ENCODE measurements at places on chromosomes 3 and 15. TPM values are rescaled to one million over a fixed set of nuclear protein-coding genes. Genes with fewer than 3 reads are reported as not detected.

DNA sequence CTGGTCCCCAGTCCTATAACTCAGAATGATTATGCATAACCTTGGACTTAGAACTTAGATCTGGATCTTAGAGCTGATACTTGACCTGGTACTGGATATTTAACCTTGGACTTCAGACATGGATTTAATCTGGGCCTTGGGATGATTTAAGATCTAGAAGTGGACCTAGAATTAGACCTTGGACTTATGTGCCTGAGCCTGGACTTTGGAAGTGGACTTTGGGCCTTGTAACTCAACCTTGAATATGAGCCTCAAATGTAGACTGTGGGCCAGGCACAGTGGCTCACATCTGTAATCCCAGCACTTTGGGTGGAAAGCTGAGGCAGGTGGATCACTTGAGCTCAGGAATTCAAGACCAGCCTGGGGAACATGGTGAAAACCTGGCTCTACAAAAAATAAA is 46.1 kb downstream of the ZNF589 start:
- peaks cover 23% of the 10 kb centered on the region for H3K36me3 ChIP-seq
- H3K4me1 ChIP-seq = peaks cover 4% of the 10 kb centered on the region
- ATAC-seq = no peak
- no peaks in the 10 kb centered on the region for H3K27me3 ChIP-seq

DNA sequence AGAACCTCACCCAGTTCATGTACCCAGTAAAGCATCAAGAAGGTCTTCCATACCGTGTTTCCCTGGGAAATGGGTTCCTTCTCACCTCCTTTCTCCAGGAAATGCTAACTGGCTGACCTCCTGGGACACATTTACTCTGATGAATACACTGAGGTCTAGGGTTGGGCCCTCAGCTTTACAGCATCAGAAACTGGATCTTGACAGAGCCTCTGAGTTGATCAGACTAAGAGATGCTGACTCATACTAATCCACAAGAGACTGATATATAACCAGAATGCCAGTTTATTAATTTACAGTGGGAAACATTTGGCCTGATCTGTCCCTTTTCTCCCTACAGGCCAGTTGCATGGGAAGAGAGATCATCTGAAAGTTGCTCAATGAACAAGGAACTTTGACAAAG is 55.8 kb downstream of the GTF2E1 start:
- H3K4me1 ChIP-seq = no peaks in the 10 kb centered on the region
- ATAC-seq = no peak
- H3K27me3 ChIP-seq = no peaks in the 10 kb centered on the region
- no peak overlapping the region for H3K27ac ChIP-seq
- no peak overlapping the region for H3K4me3 ChIP-seq

SCAMP5 gene
- total RNA-seq = 5.1 TPM

GTF2E1 gene
- 11.1 TPM for total RNA-seq

- H3K36me3 ChIP-seq = no peaks in the 10 kb centered on the region
- ATAC-seq = no peak
- H3K4me1 ChIP-seq = no peaks in the 10 kb centered on the region
- H3K4me3 ChIP-seq = no peak overlapping the region
These were observed 3.6 kb downstream of the OTOL1 start for GRCh38 chr3:161500068-161500796.

GRCh38 chr15:60908888-60909287 is 320.2 kb downstream of the RORA start:
- H3K27me3 ChIP-seq = no peaks in the 10 kb centered on the region
- H3K27ac ChIP-seq = no peak overlapping the region
- H3K36me3 ChIP-seq = no peaks in the 10 kb centered on the region
- no peak for ATAC-seq

ARPP19 gene
- 154 TPM for total RNA-seq

GRCh38 chr3:14377838-14378169 is 24.6 kb upstream of the SLC6A6 start:
- H3K36me3 ChIP-seq = no peaks in the 10 kb centered on the region
- ATAC-seq = peak; percentile 97
- H3K4me3 ChIP-seq = peak overlapping the region; percentile 47
- H3K27me3 ChIP-seq = no peaks in the 10 kb centered on the region
- H3K27ac ChIP-seq = peak overlapping the region; percentile 84

GABRA5 gene
- not detected for total RNA-seq

GRCh38 chr15:90365414-90366055 is 13.5 kb downstream of the ZNF774 start:
- no peaks in the 10 kb centered on the region for H3K36me3 ChIP-seq
- H3K27me3 ChIP-seq = no peaks in the 10 kb centered on the region
- no peak overlapping the region for H3K4me3 ChIP-seq
- H3K27ac ChIP-seq = no peak overlapping the region

CLRN1 gene
- total RNA-seq = not detected

RFX7 gene
- total RNA-seq = 33.8 TPM

- no peak overlapping the region for H3K4me3 ChIP-seq
- no peaks in the 10 kb centered on the region for H3K36me3 ChIP-seq
- peaks cover 10% of the 10 kb centered on the region for H3K27me3 ChIP-seq
- H3K27ac ChIP-seq = peak overlapping the region; percentile 29
These were observed 65.3 kb upstream of the SIAH2 start for GRCh38 chr3:150828261-150828660.

GRCh38 chr3:75076481-75076880 is 462.0 kb upstream of the CNTN3 start:
- no peak for ATAC-seq
- no peak overlapping the region for H3K4me3 ChIP-seq
- no peaks in the 10 kb centered on the region for H3K27me3 ChIP-seq

- H3K27me3 ChIP-seq = no peaks in the 10 kb centered on the region
- H3K4me1 ChIP-seq = no peaks in the 10 kb centered on the region
- H3K36me3 ChIP-seq = no peaks in the 10 kb centered on the region
- no peak overlapping the region for H3K4me3 ChIP-seq
- no peak for ATAC-seq
- H3K27ac ChIP-seq = no peak overlapping the region
These were observed 944.4 kb downstream of the VGLL3 start for GRCh38 chr3:86046436-86047136.

DNA sequence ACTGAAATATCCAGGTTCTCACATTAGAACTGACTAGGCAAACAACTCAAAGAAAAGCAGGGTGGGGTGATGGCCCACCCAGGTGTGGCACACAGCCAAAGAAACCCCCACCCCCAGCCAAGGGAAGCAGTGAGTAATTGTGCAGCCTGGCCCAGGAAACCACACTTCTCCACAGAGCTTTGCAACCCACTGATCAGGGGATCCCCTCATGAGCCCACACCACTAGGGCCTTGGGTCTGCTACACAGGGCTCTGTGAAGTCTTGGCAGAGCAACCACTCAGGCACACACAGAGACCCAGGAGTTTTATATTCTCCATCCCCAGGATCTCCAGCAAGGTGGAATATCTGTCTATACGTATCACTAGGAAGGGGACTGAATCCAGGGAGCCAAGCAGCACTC is 22.2 kb upstream of the TRIM42 start:
- no peaks in the 10 kb centered on the region for H3K4me1 ChIP-seq
- H3K36me3 ChIP-seq = no peaks in the 10 kb centered on the region

DNA sequence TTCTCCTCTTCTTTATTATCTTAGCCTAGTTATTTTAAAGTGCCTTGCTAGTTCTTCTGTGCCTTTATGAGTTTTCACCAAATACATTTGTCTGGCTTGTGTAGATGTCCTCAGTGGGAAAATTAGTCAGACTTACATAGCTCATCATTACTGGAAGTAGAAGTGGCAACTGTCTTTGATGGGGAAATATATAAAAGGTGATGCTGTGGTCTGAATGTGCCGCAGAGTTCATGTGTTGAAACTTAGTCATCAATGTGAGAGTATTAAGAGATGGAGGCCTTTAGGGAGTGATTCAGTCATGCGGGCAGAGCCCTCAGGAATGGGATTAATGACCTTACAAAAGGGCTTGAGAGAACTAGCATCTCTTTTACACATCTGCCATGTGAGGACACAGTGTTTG is 6.4 kb upstream of the ERICH6 start:
- no peaks in the 10 kb centered on the region for H3K27me3 ChIP-seq
- peaks cover 26% of the 10 kb centered on the region for H3K36me3 ChIP-seq

- H3K4me1 ChIP-seq = peaks cover 10% of the 10 kb centered on the region
- H3K4me3 ChIP-seq = no peak overlapping the region
- H3K27ac ChIP-seq = no peak overlapping the region
- H3K27me3 ChIP-seq = peaks cover 27% of the 10 kb centered on the region
These were observed 26.3 kb downstream of the BMF start for GRCh38 chr15:40082195-40082883.

DNA sequence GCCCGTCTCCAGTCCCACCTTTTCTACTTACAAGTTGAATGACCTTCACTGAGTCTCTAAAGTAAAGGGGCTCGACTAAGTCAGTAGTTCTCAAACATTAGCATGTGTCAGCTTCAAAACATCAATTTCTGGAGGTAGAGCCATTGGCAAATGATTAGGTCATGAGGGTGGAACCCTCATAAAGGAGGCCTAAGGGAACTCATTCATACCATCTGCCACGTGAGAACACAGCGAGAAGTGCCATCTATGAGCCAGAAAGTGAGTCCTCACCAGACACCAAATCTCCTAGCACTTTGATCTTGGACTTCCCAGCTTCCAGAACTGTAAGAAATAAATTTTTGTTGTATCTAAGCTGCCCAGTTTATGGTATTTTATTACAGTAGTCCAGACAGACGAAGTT is 129.8 kb downstream of the MEX3B start:
- no peaks in the 10 kb centered on the region for H3K36me3 ChIP-seq
- ATAC-seq = no peak
- no peaks in the 10 kb centered on the region for H3K4me1 ChIP-seq
- no peak overlapping the region for H3K4me3 ChIP-seq
- H3K27ac ChIP-seq = no peak overlapping the region

- H3K4me3 ChIP-seq = peak overlapping the region; percentile 2
- H3K4me1 ChIP-seq = peaks cover 36% of the 10 kb centered on the region
- H3K36me3 ChIP-seq = peaks cover 51% of the 10 kb centered on the region
- peak overlapping the region; percentile 0 for H3K27ac ChIP-seq
- H3K27me3 ChIP-seq = no peaks in the 10 kb centered on the region
- ATAC-seq = no peak
These were observed 53.1 kb downstream of the MCF2L2 start for GRCh38 chr3:183375337-183375736.

DNA sequence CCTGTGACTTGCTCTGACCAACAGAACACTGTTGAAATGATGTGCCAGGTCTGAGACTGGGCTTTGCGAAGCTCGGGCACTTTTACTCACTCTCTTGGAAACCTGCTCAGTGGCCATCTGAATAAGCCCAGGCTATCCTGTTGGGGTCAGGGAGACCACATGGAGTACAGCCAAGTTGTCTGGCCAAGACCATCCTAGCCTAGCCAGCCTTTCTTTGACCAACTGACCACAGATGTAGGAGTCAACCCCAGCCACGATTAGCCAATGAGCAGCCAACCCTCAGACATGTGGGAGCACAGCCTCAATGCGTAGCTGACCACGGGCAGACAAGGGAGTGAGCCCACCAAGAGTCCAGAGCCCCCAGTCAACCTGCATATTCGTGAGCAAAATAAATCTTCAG is 26.1 kb downstream of the CCR9 start:
- peaks cover 47% of the 10 kb centered on the region for H3K4me1 ChIP-seq
- H3K4me3 ChIP-seq = peak overlapping the region; percentile 9
- peaks cover 11% of the 10 kb centered on the region for H3K36me3 ChIP-seq

PLA1A gene
- 0.34 TPM for total RNA-seq

NPAP1 gene
- total RNA-seq = not detected

VIPR1 gene
- 12.1 TPM for total RNA-seq

NEIL1 gene
- 11.6 TPM for total RNA-seq

DNA sequence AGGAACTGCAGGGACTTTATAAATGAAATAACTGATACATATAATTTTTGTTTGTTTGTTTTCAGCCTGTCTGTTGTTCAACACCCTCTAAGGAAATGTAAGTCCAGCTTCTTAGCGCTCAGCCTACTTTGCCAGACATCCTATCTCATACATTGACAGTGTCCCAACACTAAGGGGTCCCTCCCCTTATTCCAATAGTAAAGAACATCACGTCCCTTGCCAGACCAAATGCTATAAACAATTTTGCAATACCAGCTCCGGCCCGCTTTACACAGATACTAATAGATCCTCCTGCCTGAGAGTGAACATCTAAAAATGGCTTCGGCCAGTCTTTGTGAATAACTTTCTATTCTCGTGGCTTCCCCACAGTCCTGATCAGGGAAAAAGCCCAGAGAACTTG is 4.5 kb upstream of the TAFA4 start:
- peaks cover 45% of the 10 kb centered on the region for H3K27me3 ChIP-seq
- H3K4me3 ChIP-seq = no peak overlapping the region
- no peak overlapping the region for H3K27ac ChIP-seq
- no peaks in the 10 kb centered on the region for H3K36me3 ChIP-seq

ROBO2 gene
- not detected for total RNA-seq

- no peak for ATAC-seq
- H3K4me3 ChIP-seq = no peak overlapping the region
- no peaks in the 10 kb centered on the region for H3K27me3 ChIP-seq
- no peak overlapping the region for H3K27ac ChIP-seq
- H3K4me1 ChIP-seq = peaks cover 47% of the 10 kb centered on the region
These were observed 121.4 kb downstream of the RFTN1 start for GRCh38 chr3:16392065-16392464.

DNA sequence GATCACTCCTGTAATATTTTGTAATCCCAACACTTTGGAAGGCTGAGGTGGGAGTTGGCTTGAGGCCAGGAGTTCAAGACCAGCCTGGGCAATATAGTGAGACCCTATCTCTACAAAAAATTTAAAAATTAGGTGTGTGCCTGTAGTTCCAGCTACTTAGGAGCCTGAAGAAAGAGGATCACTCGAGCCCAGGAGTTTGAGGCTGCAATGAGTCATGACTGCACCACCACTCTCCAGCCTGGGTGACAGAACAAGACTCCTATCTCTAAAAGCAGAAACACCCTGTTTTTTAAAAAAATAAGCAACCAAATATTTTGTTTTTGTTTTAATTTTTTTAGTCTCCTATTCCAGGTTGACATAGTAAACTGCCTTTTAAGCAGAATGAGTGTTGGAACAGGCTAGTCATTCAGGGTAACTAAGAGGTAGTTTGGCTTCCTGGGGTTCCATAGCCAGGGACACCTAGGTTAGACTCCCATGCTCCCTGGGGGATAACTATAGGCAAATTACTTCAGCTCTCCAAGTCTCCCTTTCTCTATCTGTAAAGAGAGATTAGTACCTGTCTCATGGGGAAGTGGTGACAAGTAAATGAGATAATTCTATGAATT is 114.6 kb upstream of the C15orf61 start:
- no peak overlapping the region for H3K4me3 ChIP-seq
- no peak for ATAC-seq
- no peaks in the 10 kb centered on the region for H3K27me3 ChIP-seq
- no peak overlapping the region for H3K27ac ChIP-seq

DNA sequence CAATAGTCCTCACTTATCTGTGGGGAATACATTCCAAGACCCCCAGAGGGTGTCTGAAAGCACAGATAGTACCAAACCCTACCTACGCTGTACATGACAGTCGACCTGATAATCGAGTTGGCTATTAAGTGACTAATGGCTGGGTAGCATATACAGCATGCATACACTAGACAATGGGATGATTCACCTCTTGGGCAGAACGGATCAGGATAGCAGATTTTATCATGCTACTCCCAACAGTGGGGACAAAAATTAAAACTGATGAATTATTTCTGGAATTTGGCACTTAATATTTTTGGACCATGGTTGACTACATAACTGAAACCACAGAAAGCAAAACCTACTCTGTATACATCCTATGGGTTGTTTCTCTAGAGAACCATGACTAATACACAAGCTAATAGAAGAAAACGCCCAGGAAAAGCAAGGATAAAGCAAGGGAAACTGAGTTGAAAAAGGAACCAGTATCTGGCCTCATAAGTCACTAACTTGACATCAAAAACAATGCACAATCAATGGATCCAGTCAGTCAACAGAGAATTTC is 15.5 kb downstream of the ATG3 start:
- H3K27ac ChIP-seq = no peak overlapping the region
- H3K4me3 ChIP-seq = no peak overlapping the region
- peaks cover 6% of the 10 kb centered on the region for H3K4me1 ChIP-seq
- peaks cover 94% of the 10 kb centered on the region for H3K36me3 ChIP-seq

All from activated T-helper 17 cell treated with anti-CD3 and anti-CD28 coated beads, Interleukin-2, amount 50 U/mL, for 72 hours (primary cell).